ENCODE measurements at places on chromosomes 12 and 14.

- peak; percentile 43 for DNase-seq
Measured at GRCh38 chr12:104485651-104486362, 29.1 kb downstream of the CHST11 start.

- no peak for DNase-seq
Measured at GRCh38 chr14:73700325-73700724, 13.9 kb downstream of the PNMA1 start.

DNA sequence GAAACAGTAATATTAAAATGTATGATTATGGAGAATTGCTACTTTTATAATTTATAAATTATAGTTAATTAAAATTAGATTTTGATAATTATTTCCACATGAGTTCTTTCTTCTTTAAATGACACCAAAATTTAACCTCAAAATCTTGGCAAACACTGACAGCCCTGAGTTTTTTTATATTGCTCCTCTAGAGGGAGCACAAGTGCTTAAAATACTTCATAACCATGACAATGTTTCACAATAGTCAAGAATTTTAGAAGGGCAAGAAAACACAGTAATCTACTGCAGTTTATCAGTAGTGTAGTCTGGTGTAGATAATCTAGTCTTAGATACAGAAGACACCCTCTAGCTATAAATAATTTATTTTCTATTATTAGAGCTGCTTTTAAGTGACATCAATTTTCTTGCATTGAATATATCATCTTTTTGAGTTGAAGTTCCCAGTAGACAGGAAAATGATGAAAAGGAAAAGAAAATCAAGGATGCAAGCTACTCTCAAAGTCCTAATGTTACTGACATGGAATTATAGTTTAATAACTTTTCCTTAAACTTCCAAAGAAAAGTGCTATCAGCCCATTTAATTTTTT lies 14.3 kb upstream of the PTGER2 start:
- DNase-seq = no peak

- no peak for DNase-seq
Measured at GRCh38 chr12:114916124-114916523, 232.1 kb upstream of the TBX3 start.

DNA sequence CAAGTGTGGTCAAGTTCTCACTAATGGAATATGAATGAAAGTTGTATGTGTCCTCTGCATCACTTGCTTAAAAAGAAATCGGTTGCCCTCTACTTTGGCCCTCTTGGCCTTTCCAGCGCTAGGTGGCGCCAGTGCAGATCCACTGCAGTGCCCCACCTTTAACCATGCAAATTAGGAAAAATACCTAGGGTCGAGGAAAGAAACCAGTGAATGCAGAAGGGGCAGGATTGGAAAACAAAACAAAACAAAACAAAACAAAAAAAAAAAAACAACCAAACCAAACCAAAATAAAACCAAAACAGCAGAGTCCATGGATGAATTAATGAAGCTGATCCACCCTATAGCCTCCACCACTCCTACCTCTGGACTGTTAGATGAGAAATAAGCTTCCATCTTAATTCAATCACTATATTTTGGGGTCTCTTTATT lies 12.9 kb upstream of the NEMF start:
- peak; percentile 59 for DNase-seq

- DNase-seq = no peak
Measured at GRCh38 chr14:74278080-74278479, 24.7 kb downstream of the ABCD4 start.

DNA sequence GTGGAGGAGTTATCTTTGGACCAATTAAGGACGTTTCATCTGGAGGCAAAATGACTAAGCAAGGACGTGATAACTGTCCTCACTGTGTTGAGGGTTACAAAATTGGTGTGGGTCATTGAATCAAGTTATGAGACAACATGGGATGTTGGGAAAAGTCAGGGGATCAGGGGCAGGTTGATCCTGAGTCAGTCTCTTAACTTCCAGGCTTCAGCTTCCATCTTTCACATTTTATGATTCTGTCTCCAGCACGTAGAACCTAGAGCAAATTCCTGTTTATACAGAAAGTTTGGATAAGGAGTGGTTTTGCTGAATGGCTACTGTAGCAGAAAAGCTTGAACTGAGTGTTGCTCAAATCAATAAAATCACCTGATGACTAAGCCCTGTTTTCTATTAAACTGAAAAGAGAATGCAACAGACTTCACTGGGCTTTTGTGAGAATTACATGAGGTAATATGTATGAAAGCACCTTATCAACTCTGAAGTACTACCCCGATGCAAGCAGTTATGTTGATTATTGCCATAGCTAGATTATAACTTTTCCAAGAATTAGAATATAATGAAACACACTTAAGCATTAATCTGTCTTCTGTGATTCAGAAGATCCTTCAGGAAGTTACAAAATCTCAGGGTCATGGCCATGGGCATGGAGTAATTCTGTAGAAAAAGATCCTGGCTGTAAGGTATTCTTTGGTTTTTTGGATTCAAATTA lies 184.8 kb downstream of the ETV6 start:
- no peak for DNase-seq

GRCh38 chr14:65656554-65656953 lies 244.0 kb downstream of the FUT8 start:
- DNase-seq = no peak

DNA sequence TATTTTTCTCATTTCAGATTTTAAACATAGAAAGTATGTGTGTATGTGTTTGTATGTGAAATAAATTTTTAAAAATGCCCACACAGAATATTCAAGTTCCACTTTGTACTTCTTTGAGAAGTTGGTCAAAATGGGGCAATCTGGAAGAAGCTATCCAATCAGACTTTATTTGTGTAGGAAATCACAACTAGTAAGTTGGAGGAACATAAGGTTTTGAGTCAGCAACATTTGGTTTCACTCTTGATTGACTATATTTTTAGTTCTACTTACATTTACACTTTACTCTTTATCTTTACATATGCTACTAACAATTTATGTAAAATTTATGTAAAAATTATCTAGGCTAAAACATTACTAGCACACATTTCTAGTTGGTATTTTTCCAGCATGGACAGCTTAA lies 128.1 kb downstream of the ATXN7L3B start:
- DNase-seq = no peak

DNA sequence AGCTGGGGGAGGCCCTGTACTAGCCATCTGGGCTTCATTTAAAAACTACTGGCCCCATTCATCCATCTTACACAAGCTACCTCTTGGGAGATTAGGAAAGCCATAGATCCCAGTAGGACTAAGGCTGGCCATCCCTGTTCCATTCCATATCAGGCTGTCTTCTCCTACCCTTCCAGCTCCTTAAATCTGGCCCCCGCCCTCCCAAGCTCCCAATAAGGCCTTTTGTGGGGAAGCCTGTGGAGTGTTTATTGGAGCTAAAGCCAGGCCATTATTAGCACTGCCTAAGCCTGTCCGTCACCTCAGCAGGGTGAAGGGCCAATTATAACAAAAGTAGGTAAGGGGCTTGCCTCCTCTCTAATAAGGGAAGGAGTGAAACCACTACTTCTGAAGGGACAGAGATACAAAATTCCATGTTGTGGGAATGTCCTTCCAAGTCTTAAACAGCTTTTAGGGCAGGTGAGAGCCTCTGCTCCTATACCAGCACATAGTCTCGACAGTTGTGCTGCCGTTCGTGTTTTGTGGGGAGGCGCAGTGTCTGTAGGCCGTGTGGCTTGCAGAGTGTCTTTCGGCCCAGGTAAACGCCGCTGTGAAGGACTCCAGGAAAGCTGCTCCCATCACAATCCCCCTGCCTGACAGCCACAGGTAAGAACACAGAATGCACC lies 3.7 kb downstream of the MYL6 start:
- DNase-seq = no peak

- no peak for DNase-seq
Measured at GRCh38 chr14:26286081-26286912, 311.5 kb downstream of the NOVA1 start.

GRCh38 chr12:92516277-92516600 lies 186.6 kb upstream of the PLEKHG7 start:
- no peak for DNase-seq

- no peak for DNase-seq
Measured at GRCh38 chr12:2300168-2300567, 247.4 kb downstream of the CACNA1C start.

GRCh38 chr14:98022541-98023520 lies 1225.6 kb downstream of the VRK1 start:
- no peak for DNase-seq

DNA sequence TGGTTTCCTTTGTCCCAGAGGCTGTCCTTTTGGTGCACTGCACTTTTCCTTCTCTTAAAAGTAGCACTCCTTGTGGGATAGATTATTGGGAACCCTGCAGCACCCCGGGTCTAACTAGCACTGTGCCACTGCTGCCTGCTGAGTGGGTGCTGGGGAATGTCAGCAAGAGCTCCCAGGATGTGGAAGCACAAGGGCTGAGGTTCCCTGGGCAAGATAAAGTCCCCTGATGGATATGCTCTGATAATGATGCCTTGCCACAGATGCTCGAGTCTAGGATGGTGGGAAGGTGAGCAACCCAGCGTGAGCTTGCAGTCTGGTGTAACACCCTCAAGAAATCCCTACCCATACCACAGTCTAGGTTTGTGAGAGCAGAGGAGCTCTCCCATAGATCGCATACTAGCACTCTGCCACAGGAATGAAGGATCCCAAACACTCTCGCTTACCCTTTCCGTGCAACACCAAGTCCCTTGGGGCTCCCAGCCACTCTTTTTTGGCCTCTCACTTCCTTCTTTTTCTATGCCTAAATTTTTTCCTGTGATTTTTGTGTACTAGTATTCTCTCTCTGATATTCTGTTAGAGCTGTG lies 32.6 kb downstream of the USP15 start:
- no peak for DNase-seq

DNA sequence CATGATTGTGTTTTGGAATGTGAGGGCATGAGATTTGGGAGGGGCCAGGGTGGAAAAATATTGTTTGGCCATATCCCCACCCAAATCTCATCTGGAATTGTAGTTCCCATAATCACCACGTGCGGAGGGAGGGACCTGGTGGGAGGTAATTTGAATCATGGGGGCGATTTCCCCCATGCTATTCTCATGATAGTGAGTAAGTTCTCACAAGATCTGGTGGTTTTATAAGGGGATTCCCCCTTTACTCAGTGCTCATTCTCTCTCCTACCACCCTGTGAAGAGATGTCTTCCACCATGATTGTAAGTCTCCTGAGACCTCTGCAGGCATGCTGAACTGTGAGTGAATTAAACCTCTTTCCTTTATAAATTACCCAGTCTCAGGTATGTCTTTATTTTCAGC lies 15.7 kb downstream of the OR10P1 start:
- DNase-seq = no peak

- no peak for DNase-seq
Measured at GRCh38 chr12:132061641-132062430, 82.3 kb downstream of the DDX51 start.

- DNase-seq = no peak
Measured at GRCh38 chr14:91830777-91831176, 36.6 kb downstream of the TC2N start.

- DNase-seq = no peak
Measured at GRCh38 chr14:104254735-104255400, 116.5 kb downstream of the KIF26A start.

DNA sequence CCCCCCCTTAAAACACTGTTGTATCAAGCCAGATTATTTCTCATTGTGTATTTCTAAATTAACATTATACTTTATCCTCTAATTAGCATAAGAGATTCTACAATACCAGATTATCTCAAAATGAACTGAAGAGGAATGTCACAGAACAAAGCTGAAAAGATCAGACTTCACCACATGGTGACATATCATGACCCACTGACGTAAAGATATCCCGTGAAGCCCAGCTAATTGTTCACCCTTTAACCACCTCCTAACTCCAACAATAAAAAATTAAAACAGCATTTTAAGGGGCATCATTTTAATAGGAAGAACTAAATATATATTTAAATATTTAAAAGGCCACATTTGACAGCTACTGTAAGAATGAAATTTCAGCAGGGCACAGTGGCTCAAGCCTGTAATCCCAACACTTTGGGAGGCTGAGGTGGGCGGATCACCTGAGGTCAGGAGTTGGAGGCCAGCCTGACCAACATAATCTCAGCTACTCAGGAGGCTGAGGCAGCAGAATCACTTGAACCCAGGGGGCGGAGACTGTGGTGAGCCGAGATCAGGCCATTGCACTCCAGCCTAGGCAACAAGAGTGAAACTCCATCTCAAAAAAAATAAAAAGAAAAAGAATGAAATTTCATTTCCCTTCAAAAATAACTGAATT lies 29.0 kb downstream of the CDK17 start:
- DNase-seq = no peak

- no peak for DNase-seq
Measured at GRCh38 chr14:81455390-81455789, 55.3 kb upstream of the STON2 start.

GRCh38 chr12:128549601-128550218 lies 274.0 kb downstream of the SLC15A4 start:
- DNase-seq = no peak

DNA sequence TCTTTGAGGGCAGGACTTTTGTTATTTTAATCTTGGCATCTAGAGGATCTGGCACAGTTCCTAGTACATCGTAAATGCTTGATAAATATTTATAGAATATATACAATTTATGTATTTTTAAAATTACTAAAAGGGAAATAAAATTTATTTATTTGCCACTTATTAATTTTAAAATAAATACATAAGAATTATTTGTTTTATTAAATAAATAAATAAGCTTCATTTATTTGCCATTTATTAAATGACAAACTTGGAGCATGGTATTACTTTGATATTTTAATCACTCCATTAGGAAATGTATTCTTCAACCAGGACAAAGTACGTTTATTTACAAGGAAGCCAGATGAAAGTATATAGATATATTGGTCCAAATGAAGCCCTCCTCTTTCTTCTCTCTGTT lies 118.7 kb upstream of the LRIG3 start:
- DNase-seq = no peak

DNA sequence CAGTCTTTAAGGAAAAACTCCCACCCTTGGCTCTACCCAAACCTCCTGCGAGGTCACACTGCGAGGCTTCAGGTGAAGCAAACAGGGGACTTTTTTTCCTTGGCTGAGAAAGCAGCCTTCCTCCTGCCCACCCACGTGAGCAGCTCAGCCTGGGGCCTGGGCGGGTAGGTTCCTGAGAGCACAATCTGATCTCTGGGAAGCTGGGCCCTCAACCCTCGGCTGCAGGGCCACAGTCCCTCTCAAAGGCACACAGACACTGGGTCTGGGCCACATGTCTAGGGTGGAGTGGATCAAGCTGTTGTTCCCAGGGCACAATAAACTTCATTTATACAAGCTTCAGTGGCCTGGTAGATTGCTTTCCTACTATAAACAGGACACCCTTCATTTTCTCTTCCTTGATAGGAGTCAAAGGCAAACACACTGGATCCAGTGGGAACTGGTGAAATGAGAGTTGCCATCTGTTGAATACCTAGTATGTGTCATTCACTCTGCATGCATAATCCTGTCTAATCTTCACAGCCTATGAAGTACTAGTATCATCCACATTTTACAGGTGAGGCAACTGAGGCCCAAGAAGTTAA lies 41.3 kb upstream of the PNMA1 start:
- no peak for DNase-seq

- DNase-seq = no peak
Measured at GRCh38 chr14:66974397-66975025, 214.7 kb upstream of the GARIN2 start.

- no peak for DNase-seq
Measured at GRCh38 chr14:21923820-21924219, 250.2 kb upstream of the OR4E1 start.

- DNase-seq = no peak
Measured at GRCh38 chr14:99015833-99016232, 256.2 kb downstream of the BCL11B start.

- peak; percentile 61 for DNase-seq
Measured at GRCh38 chr14:100850841-100851585, 25.1 kb downstream of the MEG3 start.

Data from T follicular helper cell (primary cell).